ENCODE measurements at places on chromosomes 11 and 22.

GRCh38 chr11:75078233-75078632 lies 18.4 kb downstream of the OR2AT4 start:
- DNase-seq = no peak

GRCh38 chr11:111699579-111700156 lies 66.5 kb downstream of the PPP2R1B start:
- DNase-seq = no peak

- no peak for DNase-seq
Observed at GRCh38 chr11:111105566-111105965, 140.0 kb upstream of the POU2AF2 start.

DNA sequence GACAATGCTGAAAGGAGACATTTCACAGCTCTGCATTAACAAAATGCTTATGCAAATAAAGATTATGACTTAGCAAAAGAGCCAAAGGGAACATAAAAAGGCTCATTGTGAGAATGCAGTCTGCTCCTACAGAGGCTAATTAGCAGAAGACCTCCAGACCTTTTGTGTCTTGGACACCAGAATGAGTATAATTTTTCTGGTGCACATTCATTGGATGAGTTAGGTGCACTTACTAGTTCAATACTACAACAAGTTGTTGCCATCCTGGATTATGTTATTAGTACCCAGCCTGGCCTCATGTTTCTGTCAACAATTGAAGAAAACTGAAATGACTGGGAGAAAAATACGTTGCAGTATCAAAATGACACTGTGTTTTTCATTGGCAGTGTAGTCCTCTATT lies 613.2 kb upstream of the CHORDC1 start:
- no peak for DNase-seq

DNA sequence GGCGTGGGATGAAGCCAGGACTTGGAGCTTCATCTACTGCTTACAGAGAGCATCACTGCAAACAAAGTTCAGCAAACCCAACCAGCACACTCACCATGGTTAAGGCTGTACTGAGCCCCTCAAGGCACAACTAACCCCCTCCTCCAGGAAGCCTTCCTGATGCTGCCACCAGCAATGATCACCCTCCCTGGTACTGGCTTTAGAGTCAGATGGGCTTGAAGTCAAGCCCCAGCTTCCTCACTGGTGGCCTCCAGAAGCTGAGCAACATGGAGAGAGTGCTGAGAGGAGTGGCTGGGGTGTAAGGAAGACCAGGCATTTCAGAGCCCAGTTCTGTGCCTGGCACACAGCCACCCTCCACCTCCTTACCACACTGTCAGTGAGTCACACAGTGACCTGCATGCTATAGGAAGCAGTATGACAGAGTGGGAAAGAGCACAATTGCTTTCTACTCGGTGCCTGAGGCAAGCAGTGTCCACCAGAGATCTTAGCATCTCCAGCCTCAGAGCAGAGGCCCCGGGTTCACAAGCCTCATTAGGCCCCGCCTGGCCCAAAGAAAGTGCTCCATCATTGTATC lies 24.7 kb upstream of the BAIAP2L2 start:
- peak; percentile 46 for DNase-seq

DNA sequence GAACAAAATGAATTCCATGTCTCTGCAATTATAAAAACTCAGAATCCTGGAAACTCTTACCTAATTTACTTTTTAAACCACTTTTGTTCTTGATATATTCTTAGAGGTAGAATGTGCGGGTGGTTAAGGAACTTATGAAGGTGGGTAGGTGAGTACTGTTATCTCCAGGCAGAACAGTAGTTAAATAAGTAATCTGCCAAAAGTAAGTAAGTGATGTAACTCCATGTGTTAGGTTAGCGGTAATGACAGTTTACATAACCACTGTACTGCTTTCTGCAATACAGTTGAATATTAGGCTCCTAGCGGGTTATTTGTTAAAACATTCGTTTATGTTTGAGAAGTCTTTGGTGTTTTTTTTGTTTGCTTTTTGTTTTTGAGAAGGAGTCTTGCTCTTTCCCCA lies 7.1 kb downstream of the LARGE1 start:
- no peak for DNase-seq

DNA sequence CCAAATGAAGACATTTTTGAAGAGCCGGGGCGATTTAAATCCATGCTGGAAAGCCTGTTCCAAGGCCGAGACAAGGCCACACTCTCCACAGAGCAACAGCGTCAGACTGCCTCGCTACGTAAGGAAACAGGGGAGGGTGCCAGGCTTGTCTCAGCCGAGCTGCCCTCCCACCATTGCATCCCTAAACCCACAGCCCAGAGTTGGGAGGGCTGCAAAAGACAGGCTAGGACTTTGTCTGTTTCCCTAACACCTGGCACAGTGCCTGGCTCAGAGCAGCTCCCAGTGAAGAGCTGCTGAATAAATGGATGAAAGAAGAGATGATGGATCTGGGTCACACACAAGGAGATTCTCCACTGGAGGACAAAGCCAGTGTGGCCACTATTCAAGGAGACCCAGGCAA lies 51.3 kb upstream of the SCUBE2 start:
- no peak for DNase-seq

- DNase-seq = no peak
Observed at GRCh38 chr11:22792497-22792896, 37.1 kb downstream of the SVIP start.

- DNase-seq = no peak
Observed at GRCh38 chr22:37714634-37715033, 17.8 kb downstream of the TRIOBP start.

GRCh38 chr22:37165940-37166674 lies 16.4 kb upstream of the IL2RB start:
- peak; percentile 55 for DNase-seq

DNA sequence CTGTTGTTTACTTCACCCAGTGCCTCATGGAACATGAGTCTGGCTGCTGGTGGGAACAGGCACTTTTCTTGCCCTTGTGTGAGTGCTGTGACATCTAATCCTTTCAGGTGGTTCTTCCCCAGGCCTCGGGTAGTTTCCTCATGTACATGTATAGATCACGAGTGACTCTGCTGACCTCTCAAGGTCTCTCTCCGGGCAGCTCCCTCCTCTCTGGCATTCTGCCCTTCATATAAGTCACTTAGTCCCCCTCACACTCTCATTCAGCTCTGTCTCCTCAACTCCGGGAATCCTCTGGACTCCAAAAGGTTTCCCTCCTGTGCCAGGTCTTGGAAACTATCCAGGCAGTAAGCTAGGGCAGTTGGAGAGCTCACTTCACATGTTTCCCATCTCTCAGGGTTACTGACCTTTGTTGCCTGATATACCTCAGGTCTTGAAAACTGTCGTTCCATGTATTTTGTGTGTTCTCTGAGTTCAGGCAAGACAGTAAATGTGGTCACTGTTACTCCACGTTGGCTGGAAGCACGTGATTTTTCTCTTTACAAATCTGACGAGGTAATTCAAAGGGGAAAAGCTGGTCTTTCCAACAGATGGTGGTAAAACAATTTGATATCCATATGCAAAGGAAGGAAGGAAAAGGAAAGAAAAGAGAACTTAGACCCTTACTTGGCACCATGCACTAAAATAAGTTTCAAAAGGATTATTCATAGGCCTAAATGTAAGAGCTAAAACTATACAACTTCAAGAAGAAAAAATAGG lies 40.5 kb upstream of the PITPNB start:
- DNase-seq = no peak

GRCh38 chr22:39117585-39118191 lies 20.6 kb downstream of the APOBEC3H start:
- no peak for DNase-seq

DNA sequence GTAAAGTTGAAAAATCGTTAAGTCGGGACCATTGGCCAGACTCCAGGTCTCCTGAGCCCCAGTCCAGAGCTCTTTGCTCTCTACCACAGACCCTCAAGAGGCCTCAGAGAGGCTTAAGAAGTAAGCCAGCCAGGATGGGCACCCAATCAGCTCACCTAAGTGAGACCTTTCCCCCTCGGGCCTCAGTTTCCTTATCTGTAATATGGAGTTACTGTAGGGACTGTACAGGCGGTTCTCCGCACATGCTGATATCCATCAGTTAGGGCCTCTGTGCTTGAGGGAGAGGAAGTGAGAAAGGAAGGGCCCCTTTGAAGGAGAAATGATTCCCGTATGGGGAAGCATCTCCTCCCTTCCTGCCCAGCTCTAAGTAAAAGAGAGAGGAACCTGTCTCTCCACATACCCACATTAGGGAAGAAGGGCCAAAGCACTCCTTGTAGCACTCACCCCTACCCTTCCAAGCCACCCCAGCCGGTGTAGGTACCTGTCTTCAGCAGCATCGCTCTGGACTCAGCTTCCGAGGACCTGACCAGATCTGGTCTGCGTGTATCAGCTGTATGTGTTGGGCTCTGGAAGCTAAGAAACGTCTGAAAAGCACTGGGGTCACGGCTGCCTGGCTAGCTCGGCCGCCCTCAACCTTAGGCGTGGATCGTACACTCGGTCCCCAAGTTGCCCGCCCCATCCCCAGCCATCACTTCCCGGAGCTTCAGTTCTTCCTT lies 653 bp downstream of the NAGA start:
- no peak for DNase-seq

GRCh38 chr11:60208146-60208895 lies 25.4 kb upstream of the MS4A6A start:
- DNase-seq = no peak

- no peak for DNase-seq
Observed at GRCh38 chr22:33006220-33006954, 51.8 kb downstream of the SYN3 start.

GRCh38 chr22:23908587-23909205 lies 14.5 kb downstream of the MIF start:
- DNase-seq = no peak

GRCh38 chr11:13784441-13784840 lies 116.0 kb downstream of the FAR1 start:
- DNase-seq = no peak

DNA sequence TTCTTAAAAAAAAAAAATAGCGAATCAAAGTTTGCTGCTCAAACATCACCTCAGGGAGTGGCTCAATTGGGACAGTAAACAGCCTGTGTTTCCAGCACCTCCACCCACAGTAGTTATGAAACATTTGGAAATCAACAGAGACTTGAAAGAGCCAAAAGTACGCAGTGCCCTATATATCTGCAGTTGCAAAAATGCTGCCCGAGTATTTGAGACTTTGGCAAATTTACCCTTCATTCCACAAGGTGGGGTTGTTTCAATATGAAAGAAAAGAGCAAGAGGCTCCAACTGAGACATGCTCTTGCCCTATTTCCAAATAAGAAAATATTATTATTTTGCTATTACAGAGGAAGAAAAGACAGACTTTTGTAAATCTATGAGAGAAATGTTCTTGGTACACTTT lies 851.1 kb upstream of the RAG2 start:
- no peak for DNase-seq

DNA sequence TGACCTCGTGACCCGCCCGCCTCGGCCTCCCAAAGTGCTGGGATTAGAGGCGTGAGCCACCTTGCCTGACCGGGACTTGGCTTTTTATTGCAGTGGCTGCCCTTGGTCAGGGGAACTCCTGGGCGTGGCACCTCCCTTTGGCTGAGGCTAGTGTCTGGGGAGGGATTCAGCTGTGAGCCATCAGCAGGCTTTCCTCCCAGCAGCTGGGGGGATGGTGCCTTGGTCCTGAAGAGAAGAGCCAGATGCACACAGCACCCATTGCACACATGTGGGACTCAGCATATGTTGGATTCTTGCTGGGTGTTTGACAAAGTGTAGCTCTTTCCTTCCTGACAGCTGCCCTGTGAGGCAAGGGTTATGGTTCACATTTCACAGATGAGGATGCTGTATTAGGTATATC lies 8.4 kb downstream of the CYTH4 start:
- DNase-seq = no peak

DNA sequence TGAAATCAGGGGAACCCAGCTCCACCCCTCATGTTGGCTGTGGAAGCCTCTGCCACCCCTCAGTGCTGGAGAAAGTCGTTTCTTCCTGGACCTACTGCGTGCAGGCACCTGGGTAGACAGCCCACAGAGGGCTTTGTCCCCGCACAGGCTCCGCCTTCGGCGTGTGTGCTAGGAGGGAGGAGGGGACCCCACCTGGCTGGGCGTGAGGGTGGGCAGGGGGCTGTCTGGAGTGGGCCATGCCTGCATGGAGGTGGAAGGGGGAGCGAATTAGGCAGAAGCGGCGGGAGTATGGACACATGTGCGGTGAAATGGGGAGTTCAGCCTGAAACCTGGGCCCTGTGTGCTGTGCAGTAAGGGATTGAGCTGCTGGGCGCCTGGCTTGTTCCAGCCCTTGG lies 49.3 kb downstream of the FBLN1 start:
- DNase-seq = no peak

- DNase-seq = no peak
Observed at GRCh38 chr22:37843741-37844089, 419 bp downstream of the ANKRD54 start.

GRCh38 chr11:27514558-27514957 lies 8.0 kb upstream of the LIN7C start:
- DNase-seq = no peak

DNA sequence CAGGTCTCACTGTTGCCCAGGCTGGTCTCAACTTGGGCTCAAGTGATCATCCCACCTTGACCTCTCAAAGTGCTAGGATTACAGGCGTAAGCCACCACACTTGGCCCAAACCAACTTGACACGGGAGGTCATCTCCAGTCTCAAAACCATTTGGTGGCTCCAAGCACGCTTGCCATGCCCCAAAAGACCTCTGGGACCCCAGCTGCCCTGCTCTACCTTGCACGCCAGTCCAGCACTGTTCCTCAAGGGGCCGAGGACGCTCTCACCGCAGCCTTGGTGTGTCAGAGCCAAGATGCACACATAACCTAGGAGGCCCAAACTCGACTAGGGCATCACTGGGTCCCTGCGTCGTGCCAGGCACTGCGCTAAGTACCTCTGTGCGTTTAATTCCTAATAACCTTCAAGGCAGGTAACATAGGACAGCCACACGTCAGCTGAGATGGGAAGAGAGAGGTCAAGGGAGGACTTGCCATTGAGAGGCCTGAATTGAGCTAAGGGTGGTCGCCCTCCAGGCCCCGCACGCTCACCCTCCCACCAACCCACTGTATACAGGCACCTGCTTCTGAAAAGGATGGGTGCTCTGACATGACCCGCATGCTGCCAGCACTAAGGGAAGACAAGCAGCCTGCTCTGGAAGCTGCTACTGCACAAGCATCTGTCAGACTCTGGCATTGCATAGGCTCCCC lies 4.6 kb upstream of the GAS2L1 start:
- no peak for DNase-seq

- no peak for DNase-seq
Observed at GRCh38 chr22:49951986-49952896, 8.3 kb upstream of the PIM3 start.

DNA sequence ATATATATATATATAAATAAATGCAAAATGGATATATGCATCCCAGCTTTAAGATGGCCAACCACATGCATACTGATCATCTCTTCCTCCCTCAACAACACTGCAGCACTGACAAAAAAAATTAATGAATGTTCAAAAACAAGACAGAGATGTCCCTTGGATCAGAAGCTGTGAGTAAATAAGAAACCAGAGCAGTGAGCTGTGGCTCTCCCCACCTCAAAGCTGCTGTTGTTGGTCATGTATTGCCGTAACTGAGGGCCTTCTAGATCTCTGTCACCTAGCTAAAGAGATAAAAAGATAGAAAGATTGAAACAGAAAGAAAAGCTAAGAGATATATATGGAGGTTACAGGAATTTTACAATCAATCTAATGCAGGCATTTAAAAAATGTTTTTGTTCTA lies 15.5 kb upstream of the TMEM135 start:
- no peak for DNase-seq

Measured in upper lobe of right lung (tissue), 1 donor.